ENCODE measurements at places on chromosomes 2 and 18. TPM values are rescaled to one million over a fixed set of nuclear protein-coding genes. Genes with fewer than 3 reads are reported as not detected.

The AQP12B gene
- polyA plus RNA-seq: 1.1 TPM

The CXCR1 gene
- not detected for polyA plus RNA-seq

- no peak for DNase-seq
Observed at GRCh38 chr18:73785300-73785699, 362.3 kb downstream of the FBXO15 start.

GRCh38 chr2:127469974-127470373, 51.7 kb downstream of the PROC start:
- DNase-seq: no peak

DNA sequence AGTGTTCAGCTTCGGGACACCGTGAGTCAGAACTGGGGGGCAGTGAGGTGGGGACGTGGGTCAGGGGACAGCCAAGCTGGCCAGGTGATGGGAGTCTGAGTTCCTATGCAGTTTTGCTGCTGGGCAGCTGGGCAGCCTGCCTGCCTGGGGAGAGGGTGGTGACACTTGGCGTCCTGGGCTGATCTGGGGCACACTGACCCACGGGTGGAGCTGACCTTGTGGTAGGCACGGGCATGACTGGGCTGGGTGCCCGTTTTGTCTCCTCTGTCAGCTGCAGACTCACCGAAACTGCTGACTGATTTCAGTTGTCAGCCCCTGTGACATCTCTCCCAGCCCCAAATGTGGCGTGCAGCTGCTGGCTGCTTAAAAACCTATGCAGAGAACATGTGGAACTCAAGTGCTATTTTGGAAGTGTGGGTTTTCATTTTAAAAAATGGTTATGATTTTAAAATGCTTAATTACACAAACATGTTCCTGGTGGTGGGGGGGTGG, 32.6 kb upstream of the E2F6 start:
- DNase-seq: no peak

DNA sequence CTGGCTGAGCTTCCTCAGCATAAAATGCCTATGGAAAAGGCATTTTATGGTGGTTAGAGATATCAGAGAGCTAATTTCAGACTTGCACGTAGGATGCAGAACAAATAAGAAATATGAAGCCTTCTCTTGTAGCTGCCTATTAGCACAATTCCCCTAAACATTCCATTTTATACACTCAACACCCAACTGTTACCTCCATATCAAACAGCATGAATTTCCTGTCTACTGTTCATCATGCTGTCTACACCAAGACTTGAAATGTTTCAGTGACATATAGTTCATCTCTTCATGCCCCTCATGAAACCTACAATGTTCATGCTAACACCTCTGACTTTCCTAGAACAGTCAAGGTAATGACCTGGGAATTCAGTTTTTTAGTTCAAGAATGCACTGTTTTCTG, 249.9 kb downstream of the PIEZO2 start:
- DNase-seq: no peak

GRCh38 chr2:69083235-69083748, 70.3 kb downstream of the ANTXR1 start:
- DNase-seq: no peak

DNA sequence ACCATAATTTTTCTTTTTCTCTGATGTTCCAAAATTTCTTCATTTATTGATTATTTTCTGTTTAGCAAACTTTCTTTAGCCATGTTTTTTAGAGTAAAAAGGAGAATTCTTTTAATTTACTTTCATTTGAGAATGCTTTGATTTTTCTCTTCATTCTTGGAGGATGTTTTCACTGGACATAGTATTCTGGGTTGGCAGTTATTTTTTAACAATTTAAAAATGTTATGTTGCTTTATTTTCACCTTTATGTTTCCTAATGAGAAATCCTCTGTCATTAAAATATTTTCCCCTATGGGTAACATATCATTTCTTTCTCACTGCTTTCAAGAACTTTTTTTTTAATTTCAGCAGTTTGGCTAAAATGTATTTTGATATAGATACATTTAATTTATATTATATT, 631.4 kb upstream of the CDH2 start:
- DNase-seq: no peak

- DNase-seq: no peak
Observed at GRCh38 chr2:206088248-206088647, 2.3 kb upstream of the INO80D start.

GRCh38 chr2:239549711-239550255, 149.0 kb upstream of the HDAC4 start:
- DNase-seq: no peak

- no peak for DNase-seq
Observed at GRCh38 chr2:172395503-172395902, 31.9 kb upstream of the ITGA6 start.

GRCh38 chr2:187566712-187567111, 12.5 kb upstream of the TFPI start:
- DNase-seq: no peak
